ENCODE measurements at places on chromosomes 1 and 21. TPM values are rescaled to one million over a fixed set of nuclear protein-coding genes. Genes with fewer than 3 reads are reported as not detected.

DNA sequence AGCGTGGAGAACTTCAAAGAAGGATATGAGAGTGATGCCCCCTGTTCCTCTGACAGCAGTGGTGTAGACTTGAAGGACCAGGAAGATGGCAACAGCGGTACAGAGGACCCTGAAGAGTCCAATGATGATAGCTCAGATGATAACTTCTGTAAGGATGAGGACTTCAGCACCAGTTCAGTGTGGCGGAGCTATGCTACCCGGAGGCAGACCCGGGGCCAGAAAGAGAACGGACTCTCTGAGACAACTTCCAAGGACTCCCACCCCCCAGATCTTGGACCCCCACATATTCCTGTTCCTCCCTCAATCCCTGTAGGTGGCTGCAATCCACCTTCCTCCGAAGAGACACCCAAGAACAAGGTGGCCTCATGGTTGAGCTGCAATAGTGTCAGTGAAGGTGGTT lies 14.0 kb downstream of the CERS2 start:
- no peak for DNase-seq

GRCh38 chr1:15799928-15800835 lies 7.3 kb downstream of the UQCRHL start:
- peak; percentile 70 for DNase-seq

- no peak for DNase-seq
Observed at GRCh38 chr1:80566867-80567266, 1233.9 kb upstream of the ADGRL2 start.

SLAMF9 gene
- total RNA-seq = not detected

DNA sequence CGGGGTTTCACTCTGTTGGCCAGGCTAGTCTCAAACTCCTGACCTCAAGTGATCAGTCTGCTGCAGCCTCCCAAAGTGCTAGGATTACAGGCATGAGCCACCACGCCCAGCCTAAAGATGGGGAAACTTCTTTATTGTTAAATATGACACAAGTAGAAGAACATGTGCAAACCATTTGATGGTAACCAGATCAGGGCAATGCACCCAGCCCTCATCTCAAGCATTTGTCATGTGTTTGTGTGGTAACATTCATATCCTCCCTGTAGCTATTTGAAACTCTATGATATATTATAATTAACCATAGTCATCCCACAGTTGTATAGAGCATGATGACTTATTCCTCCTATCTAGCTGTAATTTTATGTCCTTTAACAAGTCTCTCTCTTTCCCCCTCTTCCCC lies 119.5 kb upstream of the TMPRSS2 start:
- no peak for DNase-seq

HES5 gene
- not detected for total RNA-seq

DNA sequence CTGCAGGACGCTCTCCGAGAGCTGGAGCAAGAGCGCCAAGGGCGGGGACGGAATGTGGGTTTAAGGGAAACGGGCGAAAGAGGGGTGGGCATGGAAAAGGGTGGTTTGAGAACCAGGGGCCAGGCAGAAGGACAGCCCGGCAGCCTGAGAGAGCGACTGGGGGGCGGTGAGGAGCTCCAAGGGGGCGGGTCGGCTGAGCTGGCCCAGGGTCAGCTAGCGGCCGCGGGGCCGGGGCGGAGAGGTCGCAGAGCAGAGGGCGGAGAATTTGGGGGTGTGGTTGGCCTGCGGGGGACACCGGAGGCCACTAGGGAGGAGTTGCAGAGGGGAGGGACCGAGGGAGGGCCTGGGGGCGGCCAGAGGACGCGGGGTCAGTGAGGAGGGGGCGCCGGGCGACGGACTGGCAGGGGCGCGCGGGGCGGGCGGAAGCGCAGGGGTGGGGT lies 54.7 kb downstream of the NDUFS5 start:
- DNase-seq = no peak

SRP9 gene
- total RNA-seq = 205 TPM

LGR6 gene
- 2.6 TPM for total RNA-seq

DNA sequence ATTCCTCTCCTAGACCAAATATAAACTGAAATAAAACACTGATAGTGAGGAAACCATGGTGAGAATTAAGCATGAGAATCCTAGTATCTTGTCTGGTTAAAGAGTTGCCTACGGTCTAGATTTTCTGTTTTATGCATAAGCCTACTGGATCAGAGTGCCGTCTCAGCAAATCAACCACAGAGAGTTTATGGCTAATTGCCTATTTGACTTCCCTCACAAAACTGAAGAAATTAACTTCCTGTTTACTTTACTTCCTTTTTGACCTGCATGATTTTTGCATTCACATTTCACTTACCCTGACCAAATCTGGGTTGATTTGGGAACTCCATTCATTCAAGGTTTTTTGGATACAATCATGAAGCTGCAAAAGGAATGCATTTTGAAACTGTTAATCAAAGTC lies 5.0 kb downstream of the GCLM start:
- DNase-seq = no peak

GRCh38 chr1:6358757-6359201 lies 34.8 kb downstream of the ACOT7 start:
- no peak for DNase-seq

GRCh38 chr1:3066826-3067225 lies 2.2 kb upstream of the PRDM16 start:
- no peak for DNase-seq

DNA sequence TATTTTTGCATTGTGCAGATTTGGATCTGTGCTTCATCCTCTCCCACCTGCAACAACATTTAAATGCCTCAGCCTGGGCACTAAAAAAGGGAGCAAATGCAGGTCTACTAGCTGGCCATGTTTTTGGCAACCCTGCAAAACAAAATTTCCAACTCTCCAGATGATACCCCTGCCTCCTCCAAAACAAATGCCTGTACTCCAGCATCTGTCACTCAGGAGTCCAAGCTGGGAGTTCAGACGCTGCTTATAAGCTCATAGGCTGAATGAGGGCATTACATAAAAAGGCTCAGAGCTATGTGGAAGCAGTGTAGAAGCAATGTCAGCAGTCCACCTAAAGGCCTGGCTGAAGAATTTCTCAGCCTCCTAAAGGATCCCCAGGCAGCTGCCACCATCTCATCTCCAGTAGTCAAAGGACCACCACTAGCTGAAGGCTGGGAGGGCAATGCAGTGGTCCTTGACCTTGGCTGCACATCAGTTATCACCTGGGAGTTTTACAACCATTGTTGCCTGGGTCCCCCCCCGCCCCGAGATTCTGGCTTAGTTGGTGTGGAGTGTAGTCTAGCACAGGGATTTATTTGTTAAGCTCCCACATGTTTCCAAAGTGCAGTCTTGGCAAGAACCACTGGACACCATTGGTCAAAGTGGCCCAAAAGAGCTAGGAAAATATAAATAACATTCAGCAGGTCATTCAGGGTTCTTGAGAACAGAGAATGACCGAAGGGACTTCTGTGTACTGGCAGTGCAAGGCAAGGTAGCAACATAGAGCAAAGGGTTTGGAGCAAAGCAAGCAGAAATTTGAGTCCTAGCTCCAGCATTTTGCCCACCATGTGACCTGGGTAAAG lies 57.2 kb downstream of the ITPKB start:
- DNase-seq = peak; percentile 22

DNA sequence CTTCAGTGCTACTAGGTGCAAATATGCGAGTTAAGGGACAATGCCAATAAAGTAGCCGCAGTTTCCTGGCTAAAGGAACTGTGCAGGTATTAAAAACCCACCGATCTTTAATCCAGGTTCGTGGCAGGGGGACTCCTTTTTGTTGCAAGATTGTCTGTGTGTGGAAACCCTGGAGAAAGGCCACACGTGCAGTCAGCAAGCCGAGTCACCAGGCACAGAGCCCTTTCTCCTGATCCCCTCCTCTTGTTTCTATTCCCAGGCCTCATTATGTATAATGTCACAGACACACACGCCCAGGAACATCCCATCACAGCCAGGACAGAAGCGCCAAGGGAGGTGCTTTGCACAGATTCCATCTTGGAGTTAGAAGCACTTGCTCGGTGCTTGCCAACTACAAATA lies 528.9 kb downstream of the KIF26B start:
- no peak for DNase-seq

GRCh38 chr1:40945491-40945973 lies 34.0 kb upstream of the CTPS1 start:
- no peak for DNase-seq

FAAH gene
- 58.7 TPM for total RNA-seq

DNA sequence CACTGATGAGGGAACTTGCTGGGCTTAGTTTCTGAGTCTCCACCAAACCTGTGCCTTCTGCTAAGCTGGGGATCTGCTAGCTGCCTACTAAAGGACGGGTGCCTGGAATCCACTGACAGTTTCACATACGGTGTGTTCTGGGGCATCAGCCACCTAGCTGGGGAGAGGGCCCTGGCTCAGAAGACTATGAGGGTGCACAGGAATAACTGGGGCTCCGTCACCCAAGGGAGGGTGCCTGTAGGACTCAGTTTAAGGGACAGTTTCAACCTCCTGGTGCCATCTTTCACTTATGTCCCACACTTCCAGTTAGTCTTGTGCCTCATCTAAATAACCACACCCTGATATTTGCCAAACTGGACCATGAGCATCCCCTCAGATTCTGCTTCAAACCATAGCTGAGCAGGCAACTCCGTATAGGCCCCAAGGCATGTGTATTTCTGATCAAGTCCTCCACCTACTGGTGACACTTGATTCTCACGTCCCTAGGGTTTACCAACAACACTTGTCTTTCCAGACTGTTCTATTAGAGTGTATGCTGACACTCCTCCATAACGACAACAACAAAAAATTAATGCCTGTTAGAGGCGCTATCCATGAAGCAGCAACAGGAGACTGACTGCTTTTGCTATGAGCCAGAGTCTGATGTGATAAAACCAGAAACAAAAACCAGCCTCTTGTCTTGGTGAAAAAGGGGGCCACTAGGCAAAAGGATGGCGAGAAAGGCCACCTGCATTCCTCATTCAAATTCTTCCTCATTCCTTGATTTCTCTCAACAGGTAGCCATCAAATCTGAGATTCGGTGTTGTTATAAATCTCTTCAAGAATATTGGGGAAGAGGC lies 55.0 kb upstream of the PAXBP1 start:
- no peak for DNase-seq

TNFRSF9 gene
- total RNA-seq = not detected

GRCh38 chr1:227140376-227140775 lies 177.9 kb downstream of the CDC42BPA start:
- no peak for DNase-seq

GRCh38 chr1:10386761-10387676 lies 11.8 kb upstream of the PGD start:
- DNase-seq = no peak

CD52 gene
- total RNA-seq = 8.3 TPM

FCRL4 gene
- total RNA-seq = under 0.01 TPM

GRCh38 chr21:37769656-37770055 lies 146.6 kb downstream of the KCNJ6 start:
- DNase-seq = no peak

- DNase-seq = no peak
Observed at GRCh38 chr1:162094271-162094670, 24.8 kb downstream of the NOS1AP start.

- DNase-seq = no peak
Observed at GRCh38 chr1:24551290-24551959, 4.5 kb upstream of the NCMAP start.

DNA sequence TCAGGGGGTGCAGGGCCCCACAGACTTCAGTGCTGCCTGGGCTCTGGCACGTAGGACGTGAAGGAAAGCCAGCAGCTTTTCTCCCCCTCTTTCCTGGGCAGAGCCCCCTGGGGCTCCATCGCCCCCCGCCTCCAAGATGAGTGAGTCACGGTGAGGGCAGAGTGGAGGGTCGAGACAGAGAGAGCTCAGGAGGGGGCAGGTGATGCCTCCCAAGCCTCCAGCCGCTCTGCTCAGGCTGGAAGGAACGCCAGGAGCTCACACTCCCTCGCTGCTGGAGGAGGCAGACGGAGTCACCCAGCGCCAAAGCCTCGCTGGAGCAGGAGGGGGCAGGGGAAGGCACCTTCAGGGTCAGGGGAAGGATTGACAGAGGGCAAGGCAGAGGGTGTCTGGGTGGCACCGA lies 119.5 kb downstream of the CASZ1 start:
- no peak for DNase-seq

DNA sequence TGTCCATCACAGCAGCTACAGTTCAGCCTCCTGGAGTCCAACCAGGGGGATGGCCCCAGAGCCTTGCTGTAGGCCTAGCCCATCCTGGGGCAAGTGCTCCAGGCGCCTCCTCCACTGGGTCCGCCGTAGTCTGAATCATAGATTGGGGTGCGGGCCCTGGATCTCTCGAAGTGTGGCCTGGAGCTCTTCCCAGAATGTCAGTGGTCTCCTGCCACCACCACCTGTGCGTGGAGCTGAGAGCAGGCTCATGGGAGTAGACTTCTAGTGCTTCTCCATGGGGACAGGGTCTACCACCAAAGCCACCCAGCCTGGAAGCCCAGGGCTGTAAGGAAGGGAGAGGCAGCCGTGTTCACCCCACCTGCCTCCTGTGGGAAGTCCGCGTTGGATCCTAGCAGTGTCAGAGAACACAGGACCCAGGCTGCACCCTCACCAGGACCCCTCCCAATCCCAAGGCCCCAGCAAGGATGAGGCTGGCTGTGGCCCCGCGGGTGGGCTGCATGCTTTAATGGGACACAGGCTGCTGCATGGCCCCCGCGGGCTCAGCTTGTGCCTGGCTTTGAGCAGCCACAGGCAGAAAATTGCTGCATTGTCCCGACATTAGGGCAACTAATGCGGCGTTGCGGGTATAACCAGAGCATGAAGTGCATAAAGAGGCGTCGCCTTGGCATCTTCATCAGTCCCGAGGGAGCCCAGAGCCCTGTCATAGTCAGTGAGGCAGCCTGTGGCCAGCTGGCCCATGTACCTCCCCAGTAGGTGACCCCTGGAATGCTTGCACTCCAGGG lies 735 bp upstream of the HES3 start:
- no peak for DNase-seq

Measured in breast epithelium (tissue), 4 donors.